ENCODE measurements at places on chromosomes 5 and 9.

- DNase-seq: no peak
Observed at GRCh38 chr9:18626046-18626698, 152.2 kb downstream of the ADAMTSL1 start.

GRCh38 chr9:12698266-12698665 is 5.1 kb downstream of the TYRP1 start:
- no peak for DNase-seq

GRCh38 chr9:73001860-73002259 is 49.0 kb upstream of the ALDH1A1 start:
- no peak for DNase-seq

DNA sequence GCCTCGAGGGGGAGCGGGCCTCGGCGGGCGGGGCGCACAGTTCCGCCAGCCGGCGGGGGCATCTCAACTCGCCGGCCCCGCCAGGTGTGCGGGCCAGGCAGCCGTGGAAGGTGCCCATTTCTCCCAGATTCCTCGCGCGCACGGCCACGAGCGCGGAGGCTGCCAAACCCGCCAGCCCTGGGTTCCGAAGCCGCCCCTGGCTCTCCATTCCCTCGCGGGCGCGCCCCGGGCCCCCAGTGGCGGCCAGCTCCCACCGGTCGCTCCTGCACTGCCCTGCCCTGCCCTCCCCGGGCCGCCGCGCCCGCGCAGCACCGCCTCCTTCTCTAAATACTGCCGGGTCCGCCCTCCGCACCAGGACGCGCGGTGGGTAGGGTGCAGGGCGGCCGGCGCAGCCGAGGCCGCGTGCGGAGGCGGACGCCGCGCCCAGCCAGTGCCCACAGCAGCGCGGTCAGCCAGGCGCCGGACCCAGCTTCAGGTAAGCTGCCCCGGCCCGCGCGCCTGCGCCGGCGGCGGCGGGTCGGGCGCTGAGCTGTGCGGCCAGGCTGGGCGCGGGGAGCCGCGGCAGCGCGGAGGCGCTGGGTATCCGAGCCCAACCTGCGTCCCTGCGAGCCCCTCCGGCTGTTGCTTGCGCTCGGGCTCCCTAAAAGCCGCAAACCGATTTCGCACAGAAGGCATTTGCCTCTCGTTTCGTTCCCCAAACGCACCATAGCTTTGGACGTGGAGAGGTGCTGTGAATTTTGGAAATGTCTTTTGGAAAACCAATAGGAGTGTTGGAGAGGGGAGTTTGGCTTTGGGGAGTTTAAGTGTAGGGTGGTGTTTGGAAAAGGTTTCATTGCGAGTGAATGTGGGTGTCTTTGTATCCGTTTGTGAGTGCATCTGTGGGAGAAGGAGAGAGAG is at the start of gene TMEM171:
Gene TMEM171, plus strand, starts transcription at position 354 of the 897 bp plus-strand sequence. CDS start 2,799 bp downstream, outside the sequence.
- peak; percentile 48 for DNase-seq

GRCh38 chr5:167304834-167305469 is 986.5 kb upstream of the WWC1 start:
- no peak for DNase-seq

DNA sequence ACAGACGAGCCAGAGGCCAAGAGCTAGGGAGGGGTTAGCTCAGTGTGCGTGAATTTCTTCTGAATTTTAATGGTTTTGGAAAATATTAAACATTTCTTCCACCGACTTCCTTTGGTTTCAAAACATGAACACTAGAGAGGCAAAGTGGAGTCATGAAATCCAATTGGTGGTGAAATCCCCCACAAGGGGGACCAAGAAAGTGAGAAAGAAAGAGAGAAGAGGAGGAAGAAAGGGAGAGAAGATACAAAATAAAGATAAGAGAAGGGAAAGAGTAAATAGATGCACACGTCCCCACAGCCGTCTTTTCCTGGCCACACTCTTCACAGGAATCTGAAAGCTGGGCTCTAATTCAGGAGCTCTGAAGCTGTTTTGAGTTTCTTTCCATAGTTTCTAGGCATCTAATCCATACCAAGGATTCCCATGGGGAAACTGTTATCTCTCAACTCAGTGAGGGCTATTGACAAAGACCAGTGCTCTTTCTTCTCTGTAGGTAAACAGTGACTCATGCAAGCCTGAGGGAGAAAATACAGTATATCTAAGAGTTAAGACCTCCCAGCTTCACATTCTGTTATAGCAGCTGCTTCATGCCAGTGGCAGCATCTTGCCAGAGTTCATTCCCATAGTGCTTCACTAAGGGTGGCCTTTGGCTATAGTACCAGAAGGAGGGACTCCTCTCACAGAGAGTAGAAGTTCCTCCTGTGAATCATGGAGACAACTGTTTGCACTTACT is 115.8 kb upstream of the LIFR start:
- DNase-seq: no peak

- no peak for DNase-seq
Observed at GRCh38 chr5:76363352-76364225, 39.5 kb upstream of the IQGAP2 start.

GRCh38 chr5:39928709-39929108 is 503.9 kb upstream of the DAB2 start:
- DNase-seq: no peak

GRCh38 chr5:166576323-166576722 is 1715.1 kb upstream of the WWC1 start:
- no peak for DNase-seq
